ENCODE measurements at places on chromosomes 11 and 22.

GRCh38 chr11:121055076-121055475 is 31.2 kb downstream of the TBCEL start:
- no peak for DNase-seq

DNA sequence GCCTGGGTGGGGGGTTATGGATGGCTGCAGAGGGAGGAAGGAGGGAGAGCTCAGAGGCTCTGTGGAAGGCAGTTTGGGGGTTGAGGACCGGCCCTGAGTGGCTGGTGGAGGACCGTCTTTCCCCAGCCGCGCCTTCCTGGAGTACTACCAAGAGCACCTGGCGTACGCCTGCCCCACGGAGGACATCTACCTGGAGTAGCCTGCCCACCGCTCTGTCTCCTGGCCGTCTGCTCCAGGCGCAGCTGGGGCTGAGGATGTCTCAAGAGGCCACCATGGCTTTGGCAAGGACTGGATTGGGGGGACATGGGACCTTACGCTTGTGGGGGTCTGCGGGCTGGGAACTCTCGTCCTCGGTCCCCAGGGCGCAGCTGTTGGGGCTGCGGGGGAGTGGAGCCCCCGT is 10.0 kb downstream of the MAPK8IP2 start:
- DNase-seq, result no peak

DNA sequence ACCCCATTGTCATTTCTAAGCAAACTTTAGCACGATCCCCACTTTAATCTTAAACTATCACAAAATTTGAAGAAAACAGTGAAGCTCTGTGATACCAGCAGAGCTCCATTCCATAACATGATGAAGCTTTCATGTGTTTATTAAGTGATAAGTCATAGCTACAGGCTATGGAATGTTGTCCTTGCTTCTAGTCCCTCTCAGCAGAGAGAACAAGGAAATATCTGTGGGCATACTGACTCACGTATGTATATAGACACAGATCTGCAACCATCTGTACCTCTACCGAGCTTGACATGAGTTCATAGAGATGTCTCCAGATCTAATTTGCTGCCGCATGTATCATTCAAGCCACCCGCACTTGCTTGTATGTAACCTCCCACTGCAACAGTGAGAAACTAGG is 588.9 kb downstream of the ETS1 start:
- DNase-seq, result no peak

GRCh38 chr11:69866648-69867047 is 47.4 kb upstream of the FGF3 start:
- no peak for DNase-seq

DNA sequence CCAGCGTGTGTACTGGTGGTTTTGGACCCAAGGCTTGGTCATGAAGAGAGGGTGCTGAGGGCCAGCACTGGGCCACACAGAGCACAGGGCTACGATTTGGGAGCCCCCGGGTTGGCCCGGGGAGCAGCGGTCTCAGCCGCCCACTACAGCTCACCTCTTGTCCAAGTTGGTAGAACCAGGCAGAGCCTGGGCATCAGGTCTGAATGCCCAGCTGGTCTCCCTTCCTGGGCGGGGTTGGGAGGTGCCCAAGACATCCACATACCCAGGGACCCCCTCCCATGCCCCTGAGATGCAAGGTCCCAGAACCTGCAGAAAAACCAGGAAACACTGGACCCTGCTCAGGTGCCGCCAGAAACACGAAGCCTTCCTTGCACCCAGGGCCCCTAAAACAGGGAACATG is 18.0 kb downstream of the CELSR1 start:
- no peak for DNase-seq

DNA sequence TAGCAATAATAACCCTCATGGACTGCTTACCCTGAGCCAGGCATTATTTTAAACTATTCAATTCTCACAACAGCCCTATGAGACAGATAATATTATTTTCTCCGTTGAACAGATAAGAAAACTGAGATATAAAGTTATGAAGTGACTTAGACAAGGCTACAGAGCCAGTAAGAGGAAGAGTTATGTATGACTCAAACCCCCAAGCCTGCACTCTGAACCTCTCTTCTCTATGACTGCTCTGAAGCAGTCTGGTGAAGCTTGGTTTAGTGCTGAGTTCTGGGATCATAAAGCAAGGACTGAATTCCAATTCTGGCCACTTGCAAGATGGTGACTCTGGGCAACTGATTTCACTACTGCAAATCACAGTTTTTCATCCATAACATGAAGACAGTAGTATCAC is 34.5 kb downstream of the TNKS1BP1 start:
- no peak for DNase-seq

DNA sequence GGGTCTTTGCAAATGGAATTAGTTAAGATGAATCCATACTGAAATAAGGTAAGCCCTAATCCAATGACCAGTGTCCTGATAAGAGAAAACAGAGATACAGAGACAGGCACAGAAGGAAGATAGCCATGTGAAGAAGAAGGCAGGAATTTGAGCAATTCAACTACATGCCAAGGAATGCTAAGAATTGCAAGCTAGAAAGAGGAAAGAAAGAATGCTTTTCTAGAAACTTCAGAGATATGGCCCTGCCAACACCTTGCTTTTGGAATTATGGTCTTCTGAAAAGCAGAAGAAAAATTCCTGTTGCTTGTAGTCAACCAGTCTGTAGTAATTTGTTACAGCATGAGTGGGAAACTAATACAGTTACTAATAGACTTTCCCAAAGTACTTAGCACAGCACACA is 111.3 kb downstream of the SLC17A6 start:
- DNase-seq, result no peak

DNA sequence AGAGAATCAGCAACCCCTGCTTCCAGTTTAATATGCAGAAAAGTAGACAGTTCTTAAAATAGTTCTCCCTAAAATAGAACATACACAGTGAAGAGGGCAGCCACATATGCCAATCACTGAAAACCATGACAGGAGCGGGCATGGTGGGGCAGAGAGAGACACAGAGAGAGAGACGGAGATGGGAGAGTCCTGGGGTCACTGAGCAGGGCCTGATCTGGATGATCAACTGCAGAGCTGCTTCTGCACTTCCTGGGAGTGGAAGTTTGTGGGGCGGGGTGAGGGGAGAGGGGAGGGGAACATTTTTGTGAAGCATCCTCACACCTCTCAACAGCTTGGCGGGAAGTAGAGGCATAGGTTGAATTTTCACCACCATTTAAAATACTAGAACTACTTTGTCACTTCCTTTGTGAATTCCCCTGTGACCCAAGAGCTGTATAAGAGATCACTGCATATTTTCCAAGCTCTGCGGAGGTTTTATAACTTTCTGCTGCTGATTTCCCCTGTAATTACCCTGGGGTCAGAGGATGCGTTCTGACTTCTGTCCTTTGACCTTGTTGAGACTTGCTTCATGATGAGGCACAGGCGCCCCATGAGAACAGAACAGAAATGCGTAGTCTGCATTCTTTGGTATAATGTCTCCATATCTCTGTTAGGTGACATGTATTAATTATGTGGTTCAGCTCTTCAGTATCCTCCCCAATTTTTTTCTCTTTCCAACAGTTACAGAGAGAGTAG is 419.4 kb downstream of the BRD1 start:
- DNase-seq, result no peak

GRCh38 chr11:43021466-43021865 is 290.3 kb upstream of the API5 start:
- no peak for DNase-seq

GRCh38 chr11:36763187-36763586 is 165.2 kb upstream of the RAG2 start:
- no peak for DNase-seq

DNA sequence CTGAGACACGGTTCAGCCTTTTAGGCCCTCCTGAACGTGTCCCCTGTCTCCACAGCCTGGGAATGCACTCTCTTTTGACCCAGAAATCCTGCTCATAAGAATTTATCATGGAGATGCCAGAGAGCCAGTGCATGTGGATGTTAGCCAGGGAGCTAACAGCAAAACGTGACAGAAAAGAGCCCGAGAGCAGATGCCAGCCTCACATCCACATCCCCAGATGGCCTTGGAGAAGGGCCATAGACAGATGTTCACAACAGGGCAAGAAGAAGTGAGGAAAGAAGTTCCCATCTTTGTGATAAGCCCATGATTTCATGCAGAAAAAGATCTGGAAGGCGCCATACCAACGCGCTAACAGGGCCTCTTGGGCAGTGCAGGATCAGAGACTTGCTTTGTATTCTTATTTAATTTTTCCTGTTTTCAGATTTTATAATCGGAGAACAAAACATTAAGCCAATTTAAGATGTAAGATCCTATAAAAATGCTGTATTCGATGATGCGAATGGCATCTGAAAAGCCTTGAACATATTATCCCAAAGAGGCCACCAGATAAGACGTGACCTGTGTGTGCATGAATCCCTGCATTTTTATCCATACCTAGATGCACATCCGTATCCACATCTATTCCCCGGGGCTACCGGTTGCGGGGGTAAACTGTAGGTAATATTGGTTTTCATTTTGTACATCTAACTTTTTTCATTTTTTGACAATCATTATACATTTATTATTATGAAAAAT is 48.7 kb downstream of the IGLL5 start:
- DNase-seq, result peak; percentile 31

- DNase-seq, result no peak
Observed at GRCh38 chr11:111334532-111335502, 36.5 kb downstream of the POU2AF3 start.

DNA sequence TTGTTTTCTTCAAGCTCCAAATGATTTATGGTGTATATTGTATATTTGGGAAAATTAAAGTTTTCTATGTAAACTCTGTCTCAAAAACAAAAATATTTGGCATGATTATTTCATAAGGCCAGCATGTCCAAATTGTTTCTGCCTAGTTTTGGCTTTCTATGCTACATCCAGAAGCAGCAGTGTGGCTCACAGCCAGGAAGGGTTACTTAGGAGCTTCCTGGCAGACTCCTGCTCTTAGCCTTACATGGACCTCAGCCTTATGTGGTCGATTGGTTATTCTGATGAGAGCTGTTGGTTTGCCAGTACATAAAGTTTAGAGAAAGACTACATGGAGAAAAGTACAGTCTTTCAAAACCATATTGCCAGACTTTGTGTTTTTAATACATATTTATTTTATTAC is 297.7 kb upstream of the FAT3 start:
- no peak for DNase-seq

GRCh38 chr11:7635137-7635536 is 38.2 kb downstream of the CYB5R2 start:
- DNase-seq, result no peak

- peak; percentile 11 for DNase-seq
Observed at GRCh38 chr11:120648771-120649170, 137.2 kb downstream of the GRIK4 start.

- no peak for DNase-seq
Observed at GRCh38 chr11:92769112-92769511, 200.3 kb upstream of the MTNR1B start.

DNA sequence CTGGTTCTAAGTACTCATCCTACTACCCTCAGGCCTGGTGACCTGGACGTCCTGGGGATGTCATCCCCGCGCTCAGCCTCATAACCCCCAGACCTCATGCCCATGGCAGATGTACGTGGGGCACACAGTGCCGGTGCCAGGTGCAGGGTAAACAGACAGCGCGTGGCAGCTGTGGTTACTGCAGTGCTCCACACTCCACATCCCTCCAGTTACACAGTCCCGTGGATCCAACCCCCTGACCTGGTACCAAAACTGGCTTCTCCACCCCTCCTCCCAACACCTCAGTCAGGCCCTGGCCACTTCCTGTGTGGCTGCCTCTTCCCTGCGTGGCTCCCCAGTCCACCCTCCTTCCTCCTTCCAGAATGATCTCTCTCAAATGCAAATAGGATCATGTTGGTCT is 95.2 kb downstream of the DSCAML1 start:
- no peak for DNase-seq

DNA sequence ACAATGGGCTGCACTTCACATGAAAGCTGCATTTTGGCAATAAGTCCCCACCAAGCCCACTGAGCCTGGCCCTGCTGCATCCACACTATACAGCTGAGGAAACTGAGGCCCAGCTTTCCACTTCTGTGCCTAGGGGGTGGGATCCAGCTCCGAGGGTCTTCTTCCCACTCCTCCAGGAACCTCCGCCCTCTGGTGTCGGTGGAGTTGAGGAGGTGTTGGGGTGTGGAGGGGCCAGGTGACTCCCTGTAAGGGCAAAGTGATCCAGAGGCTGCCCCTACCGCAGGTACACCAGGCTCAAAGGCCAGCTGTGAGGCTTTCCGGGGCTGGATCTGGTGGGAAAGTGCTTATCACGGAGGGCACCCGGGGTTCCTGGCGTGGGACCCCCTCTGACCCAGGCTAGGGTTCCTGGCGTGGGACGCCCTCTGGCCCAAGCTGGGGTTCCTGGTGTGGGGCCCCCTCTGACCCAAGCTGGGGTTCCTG is 125.0 kb downstream of the KCNQ1 start:
- no peak for DNase-seq

DNA sequence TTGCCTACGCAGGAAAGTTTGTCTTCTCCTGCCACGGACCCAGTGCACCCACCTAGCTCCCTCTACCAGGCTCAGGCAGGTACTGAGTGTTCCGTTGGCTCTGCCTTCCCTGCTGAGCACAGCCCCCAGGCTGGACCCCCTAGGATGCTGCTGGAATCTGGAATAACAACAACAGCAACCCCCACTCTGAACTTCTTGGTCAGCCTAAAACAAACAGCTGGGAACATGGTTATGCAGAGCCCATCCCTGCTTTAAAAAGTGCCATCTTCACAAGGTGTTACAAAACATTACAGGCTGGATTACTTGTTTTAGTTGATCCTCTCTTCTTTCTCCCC is 1.8 kb downstream of the OPCML start:
- DNase-seq, result no peak

GRCh38 chr11:60985501-60985900 is 14.0 kb downstream of the CD6 start:
- no peak for DNase-seq

DNA sequence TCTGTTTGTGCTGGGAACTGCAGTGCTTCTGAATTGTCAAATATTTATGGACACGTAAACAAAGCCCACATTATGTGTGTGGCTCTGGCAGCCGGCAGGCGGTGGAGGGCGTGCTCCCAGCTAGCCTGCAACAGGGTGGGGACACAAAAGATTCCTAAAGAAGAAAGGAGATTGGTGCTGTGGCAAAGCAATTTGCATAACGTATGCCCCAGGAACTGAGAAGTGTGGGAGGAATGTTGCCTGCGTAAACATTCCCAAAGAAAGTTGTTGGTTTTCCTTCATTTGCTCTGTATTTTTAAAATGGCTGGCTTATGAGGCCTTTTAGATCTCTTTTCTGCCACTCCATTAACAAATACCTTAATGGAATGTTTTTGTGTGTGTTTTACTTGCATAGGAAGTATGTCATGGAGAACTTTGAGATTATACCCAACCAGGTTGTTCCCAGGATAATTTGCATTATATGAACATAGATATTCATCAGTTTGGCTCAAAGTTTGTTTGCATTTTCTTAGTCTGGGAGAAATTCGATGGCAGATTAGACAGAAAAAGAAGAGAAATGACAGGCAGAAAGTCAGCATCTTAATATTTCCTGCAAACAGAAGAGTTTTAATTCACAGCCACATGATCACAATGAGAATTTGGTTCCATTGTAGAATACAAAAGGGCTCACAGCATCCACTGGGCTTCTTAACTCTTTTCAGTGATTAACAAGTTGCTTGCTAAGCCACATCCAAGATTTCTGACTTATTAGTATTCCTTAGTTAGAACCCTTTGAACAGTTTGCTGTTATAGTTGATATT is 41.8 kb upstream of the DLAT start:
- DNase-seq, result no peak

- no peak for DNase-seq
Observed at GRCh38 chr11:124610295-124610694, 933 bp upstream of the PANX3 start.
